Activated CD4-positive, alpha-beta T cell treated with anti-CD3 and anti-CD28 coated beads for 36 hours (primary cell): ENCODE measurements at places on chromosomes 11 and 22. TPM values are rescaled to one million over a fixed set of nuclear protein-coding genes. Genes with fewer than 3 reads are reported as not detected.

ZP1 gene
- not detected for total RNA-seq

OR10A2 gene
- not detected for total RNA-seq

UVRAG gene
- 11.4 TPM for total RNA-seq

SERPIND1 gene
- not detected for total RNA-seq

TMEM258 gene
- 172 TPM for total RNA-seq

GAL3ST1 gene
- total RNA-seq, result not detected

ART5 gene
- 0.23 TPM for total RNA-seq

KDM4E gene
- not detected for total RNA-seq

TSPAN4 gene
- 5.2 TPM for total RNA-seq

- no peak for DNase-seq
- H3K36me3 ChIP-seq, result peaks cover 12% of the 10 kb centered on the region
- H3K4me1 ChIP-seq, result no peaks in the 10 kb centered on the region
- no peaks in the 10 kb centered on the region for H3K27me3 ChIP-seq
- no peak overlapping the region for H3K27ac ChIP-seq
These were observed 28.2 kb upstream of the MGAT3 start for GRCh38 chr22:39428597-39429071.

GRCh38 chr11:75480185-75481175 is 45.3 kb downstream of the GDPD5 start:
- no peak overlapping the region for H3K27ac ChIP-seq
- no peak for DNase-seq
- no peaks in the 10 kb centered on the region for H3K36me3 ChIP-seq
- peaks cover 8% of the 10 kb centered on the region for H3K4me1 ChIP-seq
- no peak overlapping the region for H3K4me3 ChIP-seq

- no peaks in the 10 kb centered on the region for H3K4me1 ChIP-seq
- no peak overlapping the region for H3K4me3 ChIP-seq
- H3K36me3 ChIP-seq, result no peaks in the 10 kb centered on the region
- no peak overlapping the region for H3K27ac ChIP-seq
These were observed 69.7 kb downstream of the TTC28 start for GRCh38 chr22:28609921-28610320.

DNA sequence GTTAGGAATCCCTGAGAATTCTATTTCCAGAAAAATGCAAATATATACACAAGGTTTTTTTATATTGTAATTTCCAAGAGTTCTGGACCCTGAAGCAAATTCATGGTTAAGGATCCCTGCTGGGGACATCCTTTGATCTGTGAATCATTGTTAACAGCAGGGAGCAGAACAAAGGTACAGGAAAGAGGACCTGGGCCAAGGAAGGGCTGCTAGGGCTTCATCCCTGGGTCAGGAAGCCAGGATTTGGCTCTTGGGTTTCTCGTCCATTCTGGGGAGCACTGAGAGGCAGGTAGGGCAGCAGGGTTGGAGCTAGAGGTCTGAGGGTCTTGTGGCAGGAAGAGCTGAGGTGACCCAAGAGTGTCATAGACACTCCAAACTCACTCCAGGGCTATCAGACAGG is 10.2 kb upstream of the OAF start:
- no peaks in the 10 kb centered on the region for H3K4me1 ChIP-seq
- H3K27me3 ChIP-seq, result peaks cover 14% of the 10 kb centered on the region
- H3K36me3 ChIP-seq, result no peaks in the 10 kb centered on the region

DNA sequence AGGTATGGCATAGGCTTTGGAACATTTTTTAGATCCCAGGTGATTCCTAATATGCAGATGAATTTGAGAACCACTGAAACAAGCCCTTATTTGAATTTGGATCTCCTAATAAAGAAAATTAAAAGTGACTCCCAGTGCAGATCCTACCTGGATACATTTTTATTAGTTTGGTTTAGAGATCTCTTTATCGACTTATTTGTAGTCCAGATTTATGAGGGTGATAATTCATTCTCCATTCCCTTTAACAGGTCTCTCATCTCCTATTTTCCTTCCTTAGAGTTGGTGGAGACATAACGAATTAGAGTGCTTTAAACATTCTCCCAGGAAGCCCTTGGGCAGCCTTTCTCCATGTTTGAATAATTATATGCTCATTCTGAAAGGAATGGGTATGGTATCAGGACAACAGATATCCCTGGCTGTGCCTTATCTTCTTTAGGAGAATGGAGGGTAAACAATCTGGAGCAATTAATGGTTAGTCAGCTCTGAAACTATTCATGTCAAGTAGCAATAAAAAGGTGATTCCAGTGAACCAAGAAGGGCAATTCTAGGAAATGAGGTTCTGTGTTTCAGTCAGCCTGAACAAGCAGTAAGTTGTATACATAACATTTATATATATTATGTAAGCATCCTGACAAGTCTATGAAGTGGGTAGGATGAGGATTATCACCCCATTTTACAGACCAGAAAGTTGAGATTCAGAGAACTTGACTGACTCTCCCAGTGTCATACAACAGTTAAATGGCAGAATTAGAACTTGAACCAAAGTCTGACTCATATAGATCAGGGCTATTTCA is 53.9 kb upstream of the RCE1 start:
- DNase-seq, result no peak
- H3K27ac ChIP-seq, result no peak overlapping the region
- no peaks in the 10 kb centered on the region for H3K36me3 ChIP-seq
- H3K4me3 ChIP-seq, result no peak overlapping the region
- no peaks in the 10 kb centered on the region for H3K27me3 ChIP-seq

DNA sequence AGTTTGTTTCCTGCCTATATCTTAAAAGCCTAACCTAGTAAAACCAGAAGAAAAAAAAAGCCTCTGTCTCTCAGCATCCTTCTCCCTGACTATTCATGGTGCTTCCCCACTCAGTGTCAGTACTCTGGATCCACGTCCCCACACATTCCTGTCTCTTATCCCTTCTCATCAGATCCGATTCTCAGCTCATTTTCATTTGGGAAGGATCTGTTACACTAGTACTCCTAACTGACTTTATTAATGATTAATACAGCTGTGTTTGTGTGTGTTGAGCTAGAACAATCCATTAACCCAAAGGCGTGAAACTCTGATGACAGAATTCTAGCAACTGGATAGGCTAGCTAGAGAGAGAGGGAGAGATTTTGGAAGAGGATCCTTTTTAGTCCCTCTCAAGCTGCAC is 1.5 kb downstream of the PRRG4 start:
- DNase-seq, result no peak
- H3K27ac ChIP-seq, result no peak overlapping the region
- H3K27me3 ChIP-seq, result peaks cover 37% of the 10 kb centered on the region

- peaks cover 6% of the 10 kb centered on the region for H3K27me3 ChIP-seq
- no peaks in the 10 kb centered on the region for H3K36me3 ChIP-seq
These were observed 24.4 kb upstream of the FSHB start for GRCh38 chr11:30206249-30206996.

DNA sequence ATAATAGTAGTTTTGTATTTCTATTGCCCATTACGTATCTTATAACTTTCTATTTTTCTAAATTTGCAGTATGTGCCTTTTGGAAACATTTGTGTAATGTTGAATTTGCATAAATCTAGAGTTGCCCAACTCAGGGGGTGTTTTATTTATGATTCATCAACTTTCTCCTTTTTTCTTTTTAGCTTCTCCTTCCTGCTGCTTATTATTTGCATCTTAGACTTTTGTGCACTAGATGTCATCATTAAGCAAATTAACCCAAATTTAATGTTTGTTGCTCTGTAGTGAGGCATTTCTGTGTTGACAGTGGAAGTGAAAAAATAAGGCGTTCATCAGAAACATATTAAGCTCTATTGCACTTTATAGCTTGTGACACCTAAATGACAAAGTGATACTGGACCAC is 56.2 kb upstream of the ZBED5 start:
- no peaks in the 10 kb centered on the region for H3K27me3 ChIP-seq
- H3K4me3 ChIP-seq, result no peak overlapping the region
- H3K4me1 ChIP-seq, result peaks cover 5% of the 10 kb centered on the region
- no peak for DNase-seq

DNA sequence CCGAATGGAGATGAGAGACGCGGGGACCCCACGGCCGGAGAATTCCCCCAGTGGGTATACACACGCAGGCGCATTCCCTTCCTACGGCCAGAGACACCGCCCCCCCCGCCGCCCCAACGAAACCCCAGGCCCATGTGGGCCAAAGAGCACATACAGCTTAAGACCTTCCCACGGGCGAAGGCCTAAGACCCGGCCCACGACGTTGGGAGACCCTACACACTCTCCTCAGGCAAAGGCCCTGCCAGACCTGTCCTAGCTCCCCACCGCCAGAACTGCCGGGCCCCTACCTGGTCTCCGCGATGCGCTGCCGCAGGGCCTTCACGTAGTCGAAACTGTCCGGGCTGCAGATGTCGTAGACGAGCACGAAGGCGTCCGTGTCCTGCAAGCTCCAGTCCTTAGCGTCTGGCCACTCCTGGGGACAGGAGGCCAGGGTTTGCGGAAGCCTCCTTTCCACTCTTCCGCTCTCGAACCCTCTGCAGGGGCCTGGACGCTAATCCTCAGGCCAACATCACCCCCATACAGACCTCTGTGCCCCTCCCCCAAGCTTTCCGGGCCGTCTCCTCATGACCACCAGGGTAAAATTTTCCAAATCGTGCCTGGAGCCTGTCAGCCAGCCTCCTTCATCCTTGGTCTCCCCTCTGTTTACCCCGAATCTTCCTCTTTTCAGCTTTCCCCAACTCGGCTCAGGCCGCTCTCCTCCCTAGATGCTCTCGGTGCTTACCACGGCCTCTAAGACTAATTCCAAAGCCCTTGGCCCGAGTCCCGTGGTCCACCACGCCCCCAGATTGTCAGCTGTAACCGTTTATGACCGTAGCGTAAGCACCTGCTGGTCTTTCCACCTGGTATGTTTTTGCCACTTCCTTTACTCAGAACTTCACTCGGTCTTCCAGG is 1.7 kb downstream of the RASL10A start:
- peaks cover 25% of the 10 kb centered on the region for H3K4me1 ChIP-seq
- H3K27me3 ChIP-seq, result peaks cover 36% of the 10 kb centered on the region
- DNase-seq, result no peak

GRCh38 chr11:97963528-97964331 is 1057.0 kb upstream of the CNTN5 start:
- H3K27ac ChIP-seq, result no peak overlapping the region
- H3K4me3 ChIP-seq, result no peak overlapping the region
- no peaks in the 10 kb centered on the region for H3K36me3 ChIP-seq
- no peak for DNase-seq
- no peaks in the 10 kb centered on the region for H3K27me3 ChIP-seq

DNA sequence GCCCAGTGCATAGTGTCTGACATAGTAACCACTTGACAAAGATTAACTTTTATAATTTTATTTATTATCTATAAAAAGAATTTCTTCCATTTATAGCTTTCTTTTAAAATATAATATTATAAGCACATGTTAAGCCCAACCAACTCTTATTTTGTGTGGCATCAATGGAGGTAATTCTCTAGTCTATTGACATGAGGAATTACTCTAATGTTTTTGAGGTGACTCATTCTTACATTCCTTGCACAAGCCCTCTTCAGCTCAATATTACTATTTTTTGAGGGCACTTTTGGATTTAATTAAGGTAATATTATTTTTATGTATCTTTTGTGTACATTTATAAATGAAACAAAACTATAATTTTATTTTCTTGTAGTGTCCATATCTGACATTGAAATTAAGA is 59.6 kb downstream of the AASDHPPT start:
- H3K4me1 ChIP-seq, result no peaks in the 10 kb centered on the region
- peaks cover 15% of the 10 kb centered on the region for H3K27me3 ChIP-seq
- no peak for DNase-seq

- no peak overlapping the region for H3K4me3 ChIP-seq
- H3K27me3 ChIP-seq, result no peaks in the 10 kb centered on the region
- peaks cover 46% of the 10 kb centered on the region for H3K36me3 ChIP-seq
These were observed 19.9 kb downstream of the INCENP start for GRCh38 chr11:62143727-62144126.

- H3K27me3 ChIP-seq, result no peaks in the 10 kb centered on the region
- DNase-seq, result no peak
- no peaks in the 10 kb centered on the region for H3K4me1 ChIP-seq
- H3K4me3 ChIP-seq, result no peak overlapping the region
- H3K36me3 ChIP-seq, result no peaks in the 10 kb centered on the region
These were observed 571.4 kb upstream of the FAT3 start for GRCh38 chr11:91653079-91653754.

DNA sequence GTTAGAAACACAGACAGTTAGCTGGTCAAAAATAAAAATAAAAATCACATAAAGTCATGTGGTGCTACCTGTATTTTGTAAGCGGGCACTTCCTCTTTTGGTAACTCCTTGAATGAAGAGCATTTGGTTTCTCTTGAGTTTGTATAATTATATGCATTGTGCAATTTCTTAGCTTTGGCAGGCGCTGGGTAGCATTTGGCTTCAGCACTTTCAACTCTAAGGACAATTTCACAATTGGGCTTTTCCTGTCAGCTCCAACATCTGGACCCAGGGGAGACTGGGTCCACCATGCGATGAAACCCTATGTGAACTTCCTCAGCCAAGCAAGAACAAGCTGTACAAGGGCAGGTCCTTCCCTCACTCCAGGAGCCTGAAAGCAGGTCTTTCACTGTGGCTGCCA is 169.1 kb downstream of the RRAS2 start:
- no peaks in the 10 kb centered on the region for H3K36me3 ChIP-seq
- H3K4me3 ChIP-seq, result no peak overlapping the region
- DNase-seq, result no peak

GRCh38 chr11:132024587-132025295 is 654.3 kb downstream of the NTM start:
- no peaks in the 10 kb centered on the region for H3K4me1 ChIP-seq
- no peak overlapping the region for H3K4me3 ChIP-seq
- no peak overlapping the region for H3K27ac ChIP-seq
- no peaks in the 10 kb centered on the region for H3K36me3 ChIP-seq
- DNase-seq, result no peak
- H3K27me3 ChIP-seq, result peaks cover 2% of the 10 kb centered on the region
